CD4-positive, alpha-beta T cell treated with Interleukin-6 for 4 hours (primary cell): ENCODE measurements at places on chromosomes 3 and 15.

- no peak for DNase-seq
Observed at GRCh38 chr3:130671545-130672312, 74.9 kb downstream of the PIK3R4 start.

GRCh38 chr15:34754674-34755418, at the start of gene GJD2:
Gene GJD2, minus strand, starts transcription at chr15:34754998. Its CDS starts 510 bp downstream, at chr15:34754488.
- DNase-seq: no peak

GRCh38 chr15:68371160-68371559, 60.8 kb downstream of the ITGA11 start:
- DNase-seq: no peak

- DNase-seq: no peak
Observed at GRCh38 chr3:38204599-38205471, 39.5 kb downstream of the OXSR1 start.

DNA sequence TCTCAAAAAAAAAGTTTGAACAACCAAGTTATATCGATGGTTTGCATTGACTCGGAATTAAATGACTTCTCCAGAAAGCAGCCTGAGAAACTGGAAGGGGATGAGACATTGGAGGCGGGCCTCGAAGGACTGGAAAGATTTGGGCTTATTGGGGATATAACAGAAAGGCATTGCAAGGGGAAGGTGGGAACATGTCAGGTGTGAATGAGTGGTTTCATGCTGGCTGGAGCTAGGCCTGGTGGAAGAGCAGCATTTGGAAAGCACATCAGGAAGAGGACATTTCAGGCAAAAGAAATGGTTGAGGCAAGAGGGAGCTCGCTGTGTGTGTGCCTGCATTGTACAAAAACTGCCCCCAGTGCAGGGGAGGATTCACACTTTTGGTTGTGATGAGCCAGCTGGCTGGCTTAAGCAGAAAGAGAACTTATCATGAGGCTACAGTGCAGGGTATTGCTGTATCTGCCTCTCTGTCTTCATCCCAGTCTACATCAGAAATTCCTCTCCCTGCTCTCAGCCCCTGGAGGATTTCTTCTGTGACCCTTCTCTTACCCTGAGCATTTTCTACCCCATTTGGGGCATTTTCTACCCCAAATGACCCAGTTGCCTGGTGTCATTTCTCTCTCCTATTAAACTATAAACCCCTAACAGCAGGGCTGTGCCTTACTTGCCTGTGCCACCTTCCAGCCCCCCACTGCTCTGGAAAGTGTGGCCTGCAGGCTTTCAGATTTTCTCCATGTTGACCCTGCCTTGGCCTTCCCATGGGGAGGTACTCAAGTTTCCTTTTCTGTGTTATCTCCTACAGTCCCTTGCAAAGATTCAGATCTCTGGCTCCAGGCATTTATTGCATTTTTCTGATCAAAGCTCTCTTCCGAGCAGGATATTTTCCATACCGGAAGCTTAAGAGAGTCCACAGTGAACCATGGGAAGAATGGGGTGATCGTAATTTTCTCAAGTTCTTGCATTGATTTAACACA, 64.4 kb upstream of the FLNB start:
- no peak for DNase-seq
